ENCODE measurements at places on chromosomes 11 and 22.
A peak's percentile ranks its signal among the peaks of the same experiment; 100 is the strongest.

- no peak overlapping the region for H3K27ac ChIP-seq
- H3K4me3 ChIP-seq, result no peak overlapping the region
- H3K4me1 ChIP-seq, result no peaks in the 10 kb centered on the region
- no peaks in the 10 kb centered on the region for H3K36me3 ChIP-seq
- peak; percentile 21 for DNase-seq
These were observed 128.0 kb upstream of the ANO1 start for GRCh38 chr11:69950120-69950519.

- no peaks in the 10 kb centered on the region for H3K4me1 ChIP-seq
- no peak overlapping the region for H3K4me3 ChIP-seq
- no peaks in the 10 kb centered on the region for H3K27me3 ChIP-seq
- no peaks in the 10 kb centered on the region for H3K36me3 ChIP-seq
- no peak for DNase-seq
These were observed 408.3 kb upstream of the DDI1 start for GRCh38 chr11:103628121-103628520.

DNA sequence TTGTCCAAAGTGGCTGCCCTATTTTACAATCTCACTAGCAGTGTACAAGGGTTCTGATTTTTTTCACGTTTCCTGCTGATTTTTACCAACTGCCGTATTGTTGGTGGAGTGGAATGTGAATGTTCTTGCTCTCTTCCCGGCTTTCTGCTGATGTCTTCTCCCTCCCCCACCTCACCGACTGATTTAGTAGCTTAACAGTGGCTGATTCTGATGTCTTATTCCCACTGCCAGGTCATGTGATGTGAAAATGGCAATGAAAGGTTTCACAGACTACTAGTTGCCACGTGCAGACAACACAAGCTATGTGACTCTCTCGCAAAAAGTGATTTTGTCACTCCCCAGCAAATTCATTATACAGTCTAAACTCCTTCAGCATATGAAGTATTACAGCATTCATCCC, 17.3 kb upstream of the NEU3 start:
- no peak overlapping the region for H3K27ac ChIP-seq
- H3K27me3 ChIP-seq, result no peaks in the 10 kb centered on the region
- peaks cover 5% of the 10 kb centered on the region for H3K4me1 ChIP-seq

GRCh38 chr22:20235389-20235991, 32.6 kb downstream of the RTN4R start:
- H3K36me3 ChIP-seq, result no peaks in the 10 kb centered on the region
- peak overlapping the region; percentile 31 for H3K27ac ChIP-seq
- DNase-seq, result no peak

DNA sequence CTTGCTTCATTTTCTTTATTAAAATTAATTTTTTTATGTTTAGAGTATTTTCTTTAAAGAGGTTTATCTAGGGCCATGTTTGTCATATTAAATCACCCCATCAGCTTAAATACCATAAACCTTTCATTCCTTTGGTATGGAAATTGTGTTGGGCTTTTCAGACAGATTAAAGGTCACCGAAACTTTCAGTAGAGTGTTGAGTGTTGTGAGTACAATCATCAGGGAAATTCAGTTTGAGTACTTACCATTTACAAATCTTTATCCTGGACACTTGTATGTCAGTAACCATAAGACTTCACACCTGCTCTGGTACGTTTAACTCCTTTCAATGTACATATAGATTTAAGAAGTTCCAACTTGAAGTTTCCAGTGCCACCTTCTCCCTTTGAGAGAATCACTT, 12.0 kb downstream of the PRMT3 start:
- H3K4me3 ChIP-seq, result no peak overlapping the region
- H3K27me3 ChIP-seq, result no peaks in the 10 kb centered on the region
- H3K4me1 ChIP-seq, result peaks cover 15% of the 10 kb centered on the region
- H3K36me3 ChIP-seq, result peaks cover 35% of the 10 kb centered on the region

- H3K4me1 ChIP-seq, result no peaks in the 10 kb centered on the region
- DNase-seq, result no peak
- no peaks in the 10 kb centered on the region for H3K27me3 ChIP-seq
- H3K4me3 ChIP-seq, result no peak overlapping the region
These were observed 75.3 kb upstream of the MTNR1B start for GRCh38 chr11:92894197-92894596.

GRCh38 chr11:97502201-97502600, 1112.4 kb downstream of the JRKL start:
- H3K27me3 ChIP-seq, result no peaks in the 10 kb centered on the region
- no peak overlapping the region for H3K4me3 ChIP-seq
- no peaks in the 10 kb centered on the region for H3K4me1 ChIP-seq
- DNase-seq, result no peak
- H3K36me3 ChIP-seq, result no peaks in the 10 kb centered on the region

DNA sequence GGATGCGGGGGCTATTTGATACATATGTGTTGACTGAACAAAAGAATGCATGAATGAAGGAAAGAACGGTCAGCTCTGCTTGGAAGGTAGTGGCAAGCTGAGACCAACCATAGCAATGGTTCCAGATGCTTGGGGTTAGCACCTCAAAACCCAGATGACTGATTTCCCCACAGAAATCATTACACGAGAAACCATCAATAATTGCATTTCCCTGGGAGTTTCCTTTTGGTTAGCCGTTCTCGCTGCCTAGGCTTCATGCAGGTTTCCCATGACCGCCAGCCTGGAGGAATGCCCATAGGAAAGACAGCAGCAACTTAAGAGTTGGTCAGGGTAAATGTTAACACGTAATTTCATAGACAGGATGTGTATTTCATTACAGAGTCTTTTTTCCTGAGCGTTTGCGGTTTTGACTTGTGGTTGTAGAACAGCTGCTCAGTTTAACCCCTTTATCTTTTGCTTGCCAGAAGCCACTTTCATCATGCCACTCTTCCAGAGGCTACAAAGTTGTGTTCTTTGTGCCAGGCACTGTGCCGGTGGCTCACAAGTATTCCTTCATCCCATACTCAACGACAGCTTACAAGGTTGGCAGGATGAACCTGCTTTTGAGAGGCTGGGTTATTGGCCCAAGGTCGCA, 2.8 kb downstream of the IL17RA start:
- H3K4me1 ChIP-seq, result peaks cover 52% of the 10 kb centered on the region
- peak; percentile 64 for DNase-seq
- peak overlapping the region; percentile 85 for H3K27ac ChIP-seq
- peaks cover 34% of the 10 kb centered on the region for H3K36me3 ChIP-seq
- peak overlapping the region; percentile 93 for H3K4me3 ChIP-seq

DNA sequence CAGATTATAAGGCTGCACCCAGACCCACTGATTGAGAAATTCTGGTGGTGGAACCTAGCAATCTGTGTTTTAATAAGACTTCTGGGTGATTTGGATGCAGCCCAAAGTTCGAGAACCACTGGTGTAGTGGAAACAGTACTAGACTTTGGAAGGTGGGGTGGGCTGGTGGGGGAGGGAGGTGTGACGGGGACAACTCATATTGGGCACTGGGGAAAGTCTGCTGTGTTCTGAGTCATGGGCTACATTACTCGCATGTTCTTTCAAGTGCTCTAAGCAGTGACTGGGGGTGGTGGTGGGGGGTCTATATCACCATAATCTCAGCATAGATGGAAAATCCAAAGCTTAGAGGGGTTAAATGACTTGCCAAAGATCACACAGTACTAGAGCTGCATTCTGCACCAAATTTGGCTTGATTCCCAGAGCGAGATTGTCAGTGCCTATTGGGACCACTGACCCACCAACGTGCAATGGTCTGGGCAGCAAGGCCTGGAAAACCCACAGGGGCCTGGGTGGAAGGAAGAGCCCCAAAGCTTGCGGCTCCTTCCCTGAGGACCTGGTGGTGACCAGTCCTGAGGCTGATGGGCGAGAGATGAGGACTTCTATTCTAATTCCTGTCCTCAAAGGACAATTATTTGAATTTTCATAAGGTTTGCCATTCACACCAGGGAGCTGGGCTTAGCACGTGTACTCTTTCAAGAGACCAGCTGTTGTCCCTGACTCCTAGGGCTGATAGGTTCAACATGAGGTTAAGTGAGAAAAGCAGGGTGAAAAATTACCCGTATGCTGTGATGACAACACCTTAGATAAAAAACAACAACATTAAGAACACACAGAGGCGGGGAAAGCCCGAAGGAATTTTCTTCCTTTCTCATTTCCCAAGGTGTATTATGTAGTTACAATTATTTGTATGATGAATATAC, 77.5 kb upstream of the NARS2 start:
- H3K27ac ChIP-seq, result no peak overlapping the region
- no peak overlapping the region for H3K4me3 ChIP-seq
- no peaks in the 10 kb centered on the region for H3K27me3 ChIP-seq

GRCh38 chr11:107957109-107957588, 28.9 kb downstream of the RAB39A start:
- no peak overlapping the region for H3K27ac ChIP-seq
- H3K4me3 ChIP-seq, result no peak overlapping the region
- H3K4me1 ChIP-seq, result no peaks in the 10 kb centered on the region
- no peak for DNase-seq

- DNase-seq, result no peak
- no peak overlapping the region for H3K4me3 ChIP-seq
- H3K4me1 ChIP-seq, result no peaks in the 10 kb centered on the region
These were observed 355.3 kb upstream of the CCDC90B start for GRCh38 chr11:83641511-83641910.

DNA sequence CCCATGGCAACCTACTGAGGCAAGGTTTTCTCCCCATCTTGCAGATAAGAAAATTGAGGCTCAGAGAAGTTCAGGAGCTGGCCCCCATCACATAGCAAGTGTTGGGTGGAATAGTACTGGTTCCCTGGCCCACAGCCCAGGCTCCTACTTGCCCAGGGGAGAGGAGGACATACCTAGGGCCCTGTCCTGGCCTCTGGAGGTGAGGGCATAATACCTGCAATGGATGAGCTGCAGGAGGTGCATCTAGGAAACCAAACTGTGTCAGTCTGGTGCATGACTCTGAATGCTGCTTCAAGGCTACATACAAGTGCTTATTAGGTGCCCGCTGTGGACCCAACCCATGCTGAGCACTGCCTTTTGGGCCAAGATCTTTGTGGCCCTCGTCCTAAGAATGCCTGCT, 40.0 kb upstream of the TPBGL start:
- no peaks in the 10 kb centered on the region for H3K36me3 ChIP-seq
- DNase-seq, result no peak

GRCh38 chr11:1876361-1877063, 15.2 kb downstream of the PRR33 start:
- peaks cover 5% of the 10 kb centered on the region for H3K36me3 ChIP-seq
- no peaks in the 10 kb centered on the region for H3K27me3 ChIP-seq
- H3K4me1 ChIP-seq, result peaks cover 6% of the 10 kb centered on the region
- H3K27ac ChIP-seq, result no peak overlapping the region

DNA sequence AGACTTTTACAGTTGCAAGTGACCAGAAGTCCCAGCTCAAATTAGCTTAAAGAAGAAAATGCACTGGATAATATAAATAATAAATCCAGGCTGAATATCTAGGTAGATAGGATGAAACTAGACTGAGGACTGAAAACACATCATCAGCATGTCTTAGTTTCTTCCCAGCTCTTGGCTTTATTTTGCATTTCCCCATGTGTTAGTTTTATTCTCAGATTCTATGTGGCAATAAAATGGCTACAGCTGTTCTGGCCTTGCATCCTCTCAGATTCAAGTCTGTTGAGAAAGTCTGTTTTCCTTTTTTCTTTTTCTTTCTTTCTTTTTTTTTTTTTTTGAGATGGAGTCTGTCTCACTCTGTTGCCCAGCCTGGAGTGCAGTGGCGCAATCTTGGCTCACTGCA, 22.6 kb upstream of the CAT start:
- no peak overlapping the region for H3K27ac ChIP-seq
- no peaks in the 10 kb centered on the region for H3K4me1 ChIP-seq
- no peak overlapping the region for H3K4me3 ChIP-seq
- DNase-seq, result no peak
- H3K27me3 ChIP-seq, result peaks cover 19% of the 10 kb centered on the region

DNA sequence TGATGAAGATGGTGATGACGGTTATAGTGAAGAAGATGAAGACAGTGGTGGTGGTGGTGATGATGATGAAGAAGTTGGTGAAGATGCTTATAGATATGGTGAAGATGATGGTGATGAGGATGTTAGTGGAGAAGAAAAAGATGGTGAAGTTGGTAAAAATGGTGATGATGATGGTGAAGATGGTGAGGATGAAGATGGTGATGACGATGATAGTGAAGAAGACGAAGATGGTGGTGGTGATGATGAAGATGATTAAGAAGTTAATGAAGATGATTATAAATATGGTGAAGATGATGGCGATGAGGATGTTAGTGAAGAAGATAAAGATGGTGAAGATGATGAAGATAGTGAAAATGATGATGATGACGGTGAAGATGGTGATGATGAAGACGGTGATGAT, 25.2 kb upstream of the FGF3 start:
- peaks cover 5% of the 10 kb centered on the region for H3K27me3 ChIP-seq
- no peak overlapping the region for H3K27ac ChIP-seq
- no peak for DNase-seq

- no peaks in the 10 kb centered on the region for H3K27me3 ChIP-seq
- peaks cover 13% of the 10 kb centered on the region for H3K36me3 ChIP-seq
- H3K4me1 ChIP-seq, result peaks cover 11% of the 10 kb centered on the region
- no peak for DNase-seq
These were observed 172.5 kb upstream of the MTMR2 start for GRCh38 chr11:96096360-96096759.

DNA sequence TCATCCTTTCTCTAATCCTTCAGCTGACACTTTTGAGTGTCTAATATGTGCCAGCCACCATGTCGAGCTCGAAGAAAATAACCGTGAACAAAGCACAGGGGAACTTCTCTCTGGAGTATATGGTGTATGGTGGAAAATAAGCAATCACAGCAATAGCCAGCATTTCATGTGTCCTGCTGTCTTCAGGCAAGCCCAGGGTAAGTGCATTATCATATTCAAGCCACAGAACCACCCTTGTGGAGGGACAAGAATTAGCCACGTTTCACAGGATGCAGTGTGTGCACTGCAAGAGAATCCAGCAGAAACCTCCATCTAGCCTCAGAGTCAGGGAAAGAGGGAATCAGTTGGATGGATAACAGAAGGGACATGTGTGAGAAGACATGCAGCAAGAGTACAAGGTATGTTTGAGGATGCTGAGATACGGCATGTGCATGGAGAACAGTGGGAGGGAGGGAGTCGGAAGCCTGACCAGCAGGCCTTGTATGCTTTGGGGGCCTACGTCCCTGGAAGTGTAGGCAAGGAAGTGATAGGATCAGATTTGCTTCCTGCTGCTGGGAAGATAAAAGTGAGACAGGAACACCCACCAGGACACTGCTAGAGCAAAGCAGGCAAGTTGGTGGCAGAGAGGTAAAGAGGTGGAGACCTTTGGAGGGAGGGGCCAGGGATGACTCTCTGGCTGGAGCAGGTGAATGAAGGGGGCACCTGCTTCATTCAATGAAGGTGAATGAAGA, 14.7 kb upstream of the GNAZ start:
- no peaks in the 10 kb centered on the region for H3K4me1 ChIP-seq
- H3K36me3 ChIP-seq, result no peaks in the 10 kb centered on the region
- no peak for DNase-seq
- no peak overlapping the region for H3K4me3 ChIP-seq
- H3K27me3 ChIP-seq, result peaks cover 19% of the 10 kb centered on the region

GRCh38 chr11:10913075-10913474, 55.2 kb upstream of the ZBED5 start:
- peaks cover 1% of the 10 kb centered on the region for H3K36me3 ChIP-seq
- H3K27me3 ChIP-seq, result peaks cover 8% of the 10 kb centered on the region
- DNase-seq, result no peak
- no peak overlapping the region for H3K4me3 ChIP-seq
- H3K4me1 ChIP-seq, result no peaks in the 10 kb centered on the region

- no peaks in the 10 kb centered on the region for H3K36me3 ChIP-seq
- no peak for DNase-seq
These were observed 21.6 kb upstream of the CTSC start for GRCh38 chr11:88359114-88359513.

- H3K27ac ChIP-seq, result no peak overlapping the region
- no peaks in the 10 kb centered on the region for H3K36me3 ChIP-seq
- peaks cover 3% of the 10 kb centered on the region for H3K27me3 ChIP-seq
- DNase-seq, result no peak
- no peaks in the 10 kb centered on the region for H3K4me1 ChIP-seq
These were observed 55.7 kb downstream of the NRXN2 start for GRCh38 chr11:64667154-64667745.
